ENCODE measurements at places on chromosomes 1 and 21.

DNA sequence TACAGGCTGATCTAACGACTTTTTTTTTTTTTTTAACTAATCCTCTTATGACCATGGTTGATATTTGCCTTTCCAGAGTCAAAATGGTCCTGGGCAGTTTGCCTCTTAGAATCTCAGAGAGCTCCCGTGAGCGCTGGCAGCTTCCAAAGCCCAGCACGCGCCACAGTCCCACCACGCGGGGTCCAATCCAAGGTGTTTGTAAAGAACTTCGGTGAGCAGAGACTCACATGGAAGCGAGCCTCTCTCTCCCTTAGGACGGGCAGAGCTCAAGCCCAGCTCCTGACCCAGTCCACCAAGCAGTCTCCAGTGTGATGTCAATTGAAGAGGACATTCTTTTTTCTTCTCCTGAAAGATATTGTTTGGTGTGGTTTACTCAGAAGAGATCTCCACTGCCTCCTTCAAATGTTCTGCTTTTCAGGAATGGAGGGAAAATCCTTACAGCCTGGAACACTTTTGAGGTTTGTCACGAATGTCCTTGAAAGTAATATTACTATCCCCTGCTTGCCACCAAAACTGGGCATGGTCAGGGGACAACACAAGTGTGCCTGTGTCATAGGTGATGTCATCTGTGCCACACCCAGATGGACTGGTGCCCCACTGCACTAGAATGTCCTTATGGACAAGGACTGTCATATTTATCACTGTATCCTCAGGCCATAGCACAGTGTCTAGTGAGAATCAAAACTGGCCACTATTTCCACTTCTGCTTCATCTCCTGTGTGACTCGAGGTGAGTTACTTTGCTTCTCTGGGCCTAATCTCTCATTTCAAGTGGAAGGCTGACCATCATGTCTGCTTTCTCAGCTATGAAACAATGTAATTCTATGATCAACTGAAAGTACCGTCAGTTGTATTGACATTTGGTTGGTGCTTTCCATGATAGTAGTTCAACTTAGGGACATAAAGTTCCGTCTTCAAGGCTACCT lies 97.4 kb upstream of the EDEM3 start:
- DNase-seq, result no peak

- no peak for DNase-seq
Measured at GRCh38 chr1:173570370-173571007, 32.4 kb downstream of the SLC9C2 start.

DNA sequence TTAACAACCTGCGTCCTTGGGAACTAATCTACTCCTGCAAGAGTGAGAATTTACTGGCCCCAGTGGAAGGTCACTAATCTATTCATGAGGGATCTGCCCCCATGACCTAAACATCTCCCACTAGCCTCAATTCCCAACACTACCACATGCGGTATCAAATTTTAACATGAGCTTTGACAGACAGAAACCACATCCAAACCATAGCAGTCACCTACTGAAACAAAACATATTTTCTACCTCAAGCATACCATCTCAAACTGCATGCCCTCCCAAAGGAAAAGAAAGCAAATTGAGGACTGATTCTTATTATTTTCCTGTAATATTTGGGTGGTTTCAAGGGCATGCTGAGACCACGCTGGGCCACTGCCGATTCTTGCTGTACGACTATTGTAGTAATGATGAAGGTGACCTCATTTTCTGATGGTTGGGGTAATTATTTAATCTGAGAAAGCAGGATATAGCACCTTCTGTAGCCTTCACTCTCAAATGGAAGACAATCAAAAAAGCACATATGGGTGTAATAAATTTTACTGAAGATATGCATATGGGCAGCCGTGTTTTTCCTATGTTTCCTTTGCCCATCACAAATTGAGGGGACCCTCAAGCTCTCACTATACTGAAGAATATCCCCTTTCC lies 13.2 kb upstream of the GBP5 start:
- no peak for DNase-seq

DNA sequence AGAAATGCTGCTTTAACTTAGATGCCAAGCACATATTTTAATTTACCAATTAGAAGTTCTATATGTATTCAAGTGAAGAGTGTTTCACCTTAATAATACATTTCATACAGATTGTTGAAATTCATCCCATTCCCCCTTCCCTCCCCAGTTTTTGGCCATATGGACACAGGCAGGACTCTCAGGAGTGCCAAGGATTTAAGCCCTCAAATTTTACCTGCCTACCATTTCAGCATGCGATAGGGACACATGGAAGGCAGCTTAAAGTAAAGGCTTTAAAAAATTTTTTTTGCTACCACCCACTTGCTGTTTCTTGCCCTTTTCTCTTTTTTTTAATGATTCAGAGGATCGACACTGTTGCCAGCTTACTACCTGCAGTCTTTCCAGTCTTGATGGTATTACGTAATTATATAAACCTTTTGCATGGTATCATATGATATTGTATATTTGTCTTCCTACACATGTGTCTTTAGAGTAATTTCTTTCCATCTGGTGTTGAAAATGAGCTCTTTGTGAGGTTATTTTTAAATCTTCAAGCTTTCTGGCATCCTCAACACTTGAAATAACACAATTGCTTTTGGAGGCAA lies 7.0 kb downstream of the EPB41 start:
- DNase-seq, result no peak

DNA sequence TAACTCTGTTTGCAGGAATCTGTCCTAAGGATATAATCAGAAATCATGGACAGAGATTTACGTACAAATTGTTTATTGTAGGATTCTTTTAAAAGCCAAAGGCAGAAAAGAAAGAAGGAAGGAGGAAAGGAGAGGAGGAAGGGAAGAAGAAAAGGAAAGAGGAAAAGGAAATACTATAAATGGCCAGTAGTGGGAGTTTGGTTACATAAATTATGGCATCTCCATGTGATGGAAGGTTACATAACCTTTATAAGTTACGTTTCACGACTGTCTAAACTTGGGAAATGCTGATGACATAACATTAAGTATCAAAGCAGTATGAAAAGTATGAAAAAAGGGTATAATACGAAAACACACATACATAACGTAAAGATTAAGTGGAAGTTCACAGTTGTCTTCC lies 39.0 kb downstream of the SMYD2 start:
- DNase-seq, result no peak

DNA sequence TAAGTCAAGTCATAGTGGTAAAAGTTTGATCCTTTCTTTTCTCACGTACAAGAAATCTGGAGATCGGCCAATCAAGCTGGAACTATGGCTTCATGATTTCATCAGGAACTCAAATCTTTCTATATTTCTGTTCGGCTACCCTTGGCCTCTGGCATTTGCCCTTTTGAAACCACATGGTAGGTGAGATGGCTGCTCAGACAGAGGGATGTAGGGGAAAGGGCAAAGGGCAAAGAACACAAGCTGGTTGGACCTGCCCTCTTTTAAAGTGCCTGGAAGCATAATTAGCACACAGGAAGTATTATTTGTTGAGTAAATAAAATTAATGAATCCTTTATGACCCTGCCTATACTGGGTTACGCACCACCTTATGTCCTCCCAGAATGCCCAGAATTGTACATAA lies 11.5 kb upstream of the RGS1 start:
- no peak for DNase-seq

- DNase-seq, result no peak
Measured at GRCh38 chr1:84687714-84688462, 2.4 kb downstream of the SSX2IP start.

- no peak for DNase-seq
Measured at GRCh38 chr1:66770240-66770639, 18.0 kb downstream of the DYNLT5 start.

DNA sequence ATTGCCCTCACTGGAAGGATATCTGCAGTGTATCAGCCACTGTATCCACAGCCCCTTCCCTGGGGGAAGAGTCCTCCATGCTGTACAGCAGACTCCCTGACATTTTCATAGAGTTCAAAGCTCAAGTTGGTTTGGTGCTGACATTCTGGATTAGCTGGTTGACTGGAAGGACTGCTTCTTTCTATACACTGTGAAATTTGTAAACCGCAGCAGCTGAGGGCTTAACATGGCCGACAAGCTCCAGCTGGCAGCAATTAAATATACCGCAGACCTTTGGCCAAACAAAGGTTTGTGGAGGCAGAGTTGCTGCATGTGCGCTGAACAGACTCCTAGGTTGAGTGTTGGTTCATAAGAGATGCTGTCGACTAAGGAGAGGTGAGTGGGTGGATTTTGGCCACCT lies 126.4 kb downstream of the DHRS3 start:
- DNase-seq, result no peak

- peak; percentile 61 for DNase-seq
Measured at GRCh38 chr1:20376880-20377494, 86.3 kb downstream of the VWA5B1 start.

GRCh38 chr1:164384262-164384661 lies 174.7 kb upstream of the PBX1 start:
- DNase-seq, result no peak

DNA sequence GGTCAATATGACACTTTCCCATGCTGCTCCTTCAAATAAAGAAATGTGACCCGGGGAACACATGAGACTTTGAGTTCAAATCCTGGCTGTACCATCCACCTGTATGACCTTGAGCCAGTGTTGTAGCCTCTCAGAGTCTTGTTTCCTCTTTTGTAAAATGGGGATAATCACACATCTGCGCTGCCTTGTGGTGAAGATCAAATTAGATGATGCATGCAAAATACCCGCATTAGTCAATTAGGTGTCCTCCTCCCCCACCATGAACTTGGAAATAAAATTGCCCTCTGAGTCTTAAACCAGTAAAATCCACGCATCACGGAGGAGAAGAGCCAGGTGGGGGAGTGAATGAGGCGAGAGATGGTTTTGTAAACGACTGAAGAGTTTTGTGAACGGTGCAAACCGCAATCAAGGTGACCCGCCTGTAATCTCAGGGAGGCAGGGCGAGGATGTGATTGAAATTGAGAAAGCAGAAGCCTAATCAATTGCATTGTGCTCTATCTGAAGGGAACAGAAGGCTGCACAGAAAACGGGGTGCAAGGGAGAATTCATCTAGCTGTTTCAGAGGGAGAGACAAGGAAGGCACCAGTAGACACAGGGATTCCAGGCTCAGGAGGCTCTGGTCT lies 5.8 kb upstream of the AHDC1 start:
- DNase-seq, result no peak

DNA sequence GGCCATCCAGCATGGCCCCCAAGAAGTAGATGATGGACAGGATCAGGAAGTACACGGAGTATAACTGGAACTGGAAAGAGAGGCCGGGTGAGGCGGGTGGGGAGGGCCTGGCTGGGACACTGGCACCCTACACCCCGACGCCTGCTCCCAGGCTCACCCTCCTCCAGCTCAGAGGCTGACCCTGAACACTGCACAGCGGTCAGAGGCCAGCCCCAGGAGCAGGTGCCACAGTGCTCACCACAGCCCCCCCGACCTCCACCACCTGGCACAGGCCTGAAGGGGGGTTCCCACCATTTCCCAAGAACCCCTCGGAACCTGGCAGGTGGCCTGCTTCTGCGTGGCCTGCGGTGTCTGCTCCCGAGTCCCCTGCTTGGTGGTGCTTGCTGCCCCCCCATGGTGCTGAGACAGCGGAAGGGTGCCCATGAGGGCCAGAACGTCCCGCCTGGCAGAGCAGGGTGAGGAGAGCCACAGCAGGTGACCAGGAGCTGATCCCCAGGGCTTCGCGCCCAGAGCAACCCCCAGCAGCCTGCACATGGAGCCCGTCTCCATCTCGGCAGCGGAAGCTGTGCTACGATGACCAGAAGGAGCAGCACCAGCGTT lies 26.1 kb downstream of the SLC19A1 start:
- DNase-seq, result no peak

- DNase-seq, result no peak
Measured at GRCh38 chr1:45516465-45516864, 5.2 kb downstream of the PRDX1 start.

DNA sequence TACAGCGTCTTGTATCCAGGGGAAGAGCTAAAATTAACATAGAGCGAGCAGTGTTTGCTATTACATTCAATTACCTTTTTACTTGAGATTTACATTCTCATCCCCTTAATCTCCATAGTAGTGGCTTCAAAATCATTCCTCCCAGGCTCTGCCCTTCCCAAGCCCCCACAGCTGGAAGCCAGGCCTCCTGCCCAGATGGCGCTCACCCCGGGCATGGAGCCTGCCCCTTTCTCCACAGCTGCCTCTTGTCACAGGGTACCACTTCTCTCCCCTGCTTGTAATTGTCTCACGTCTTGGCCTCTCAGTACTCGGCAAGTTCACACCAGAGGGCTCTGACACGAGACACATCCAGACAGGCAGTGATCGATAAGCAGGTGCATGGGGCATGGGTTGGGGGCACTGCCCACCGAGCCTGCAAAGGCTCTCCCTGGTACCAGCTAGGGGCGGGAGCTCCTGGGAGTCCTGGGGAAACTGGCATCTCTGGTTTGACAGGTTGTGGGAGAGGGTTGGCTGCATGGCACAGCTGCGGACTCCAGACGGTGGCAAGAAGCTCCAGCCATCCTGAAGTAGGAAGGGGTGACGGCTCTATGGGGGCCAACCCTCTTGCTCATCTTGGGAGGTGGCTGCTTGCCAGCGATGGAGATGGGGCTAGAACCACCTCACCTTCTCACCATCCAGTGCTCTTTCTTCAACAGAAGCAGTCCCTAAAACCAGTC lies 20.1 kb downstream of the CASZ1 start:
- DNase-seq, result no peak

GRCh38 chr1:111649648-111650047 lies 30.1 kb downstream of the RAP1A start:
- no peak for DNase-seq

GRCh38 chr1:150017206-150017750 lies 6.8 kb upstream of the OTUD7B start:
- no peak for DNase-seq

GRCh38 chr1:233707153-233707879 lies 93.4 kb downstream of the KCNK1 start:
- no peak for DNase-seq

DNA sequence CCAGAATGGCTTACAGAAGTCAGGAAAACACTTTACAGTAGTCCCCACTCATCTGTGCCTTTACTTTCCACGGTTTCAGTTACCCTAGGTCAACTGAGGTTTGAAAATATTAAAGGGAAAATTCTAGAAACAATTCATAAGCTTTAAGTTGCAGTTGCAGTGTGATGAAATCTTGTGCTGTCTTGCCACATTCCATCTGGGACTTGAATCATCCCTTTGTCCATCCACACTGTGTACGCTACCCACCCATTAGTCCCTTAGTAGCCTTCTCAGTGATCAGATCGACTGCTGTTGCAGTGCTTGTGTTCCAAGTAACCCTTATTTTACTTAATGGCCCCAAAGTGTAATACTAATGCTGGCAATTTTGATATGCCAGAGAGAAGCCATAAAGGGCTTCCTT lies 30.5 kb downstream of the ZCCHC17 start:
- no peak for DNase-seq

GRCh38 chr21:14864211-14865021 lies 200.4 kb downstream of the NRIP1 start:
- peak; percentile 54 for DNase-seq

All from neuronal stem cell (in vitro differentiated cells).